ENCODE measurements at places on chromosomes 5 and 9.

- no peak for DNase-seq
These were observed 117.8 kb upstream of the PTCH1 start for GRCh38 chr9:95634536-95634935.

- DNase-seq: no peak
These were observed 19.1 kb downstream of the HMCN2 start for GRCh38 chr9:130284690-130285089.

DNA sequence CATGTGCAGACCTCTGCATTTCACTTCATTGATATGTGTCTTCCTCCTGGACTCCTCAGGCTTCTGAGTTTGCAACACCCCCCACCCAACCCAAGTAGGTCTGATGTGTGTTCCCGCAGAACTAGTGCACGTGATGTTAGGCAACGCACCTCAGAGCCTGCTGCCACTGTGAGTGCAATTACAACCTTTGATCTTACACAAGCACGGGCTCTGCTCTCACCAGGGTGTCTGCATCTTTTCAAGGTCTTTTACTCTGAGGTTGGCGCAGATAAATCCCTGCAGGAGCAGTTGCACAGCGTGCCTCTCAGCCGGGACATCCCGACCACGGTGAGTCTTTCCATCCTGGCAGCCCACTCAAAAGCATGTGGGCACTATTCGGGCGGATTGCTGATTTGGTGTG lies 80.1 kb downstream of the EGFLAM start:
- no peak for DNase-seq

GRCh38 chr9:90307167-90307833 lies 335.3 kb downstream of the DIRAS2 start:
- no peak for DNase-seq

- DNase-seq: no peak
These were observed 4.9 kb downstream of the HSPB3 start for GRCh38 chr5:54460181-54460919.

- DNase-seq: no peak
These were observed 78.2 kb downstream of the C9orf50 start for GRCh38 chr9:129542741-129543140.

DNA sequence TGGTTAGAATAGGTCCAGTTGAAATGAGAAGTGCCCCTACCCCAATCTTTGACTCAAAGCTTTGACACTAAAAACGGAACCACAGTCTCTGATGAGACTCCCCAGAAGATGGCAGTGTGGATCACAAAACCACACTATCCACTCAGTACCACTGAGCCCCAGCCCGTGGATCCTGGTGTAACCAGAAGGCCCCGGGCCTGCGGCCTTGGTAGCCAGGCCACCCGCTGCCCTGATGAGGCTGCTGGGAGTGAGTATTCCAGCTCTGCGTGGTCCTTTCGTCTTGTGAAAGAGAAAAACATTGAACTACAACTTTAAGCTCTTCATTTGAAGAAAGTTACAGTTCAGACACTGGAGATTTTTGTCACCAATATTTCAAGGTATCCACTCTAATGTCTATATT lies 42.2 kb upstream of the FBP1 start:
- DNase-seq: peak; percentile 18

DNA sequence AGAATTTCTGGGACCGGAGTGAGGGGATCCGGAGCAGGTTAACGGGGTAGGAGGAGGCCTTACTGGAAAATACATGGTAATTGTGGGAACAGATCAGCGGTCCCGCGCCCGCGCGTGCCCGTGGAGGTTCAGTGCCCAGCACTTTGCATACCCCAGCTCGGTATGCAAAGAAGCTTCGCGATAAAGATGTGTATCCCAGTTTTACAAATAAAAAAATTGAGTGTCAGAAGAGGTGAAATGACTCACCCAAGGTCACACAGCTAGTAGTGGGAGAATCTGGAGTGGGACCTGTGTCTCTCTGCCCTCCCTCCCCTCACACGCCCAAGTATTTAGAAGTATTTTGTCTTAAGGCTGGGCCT lies 967 bp downstream of the NEURL1B start:
- no peak for DNase-seq

DNA sequence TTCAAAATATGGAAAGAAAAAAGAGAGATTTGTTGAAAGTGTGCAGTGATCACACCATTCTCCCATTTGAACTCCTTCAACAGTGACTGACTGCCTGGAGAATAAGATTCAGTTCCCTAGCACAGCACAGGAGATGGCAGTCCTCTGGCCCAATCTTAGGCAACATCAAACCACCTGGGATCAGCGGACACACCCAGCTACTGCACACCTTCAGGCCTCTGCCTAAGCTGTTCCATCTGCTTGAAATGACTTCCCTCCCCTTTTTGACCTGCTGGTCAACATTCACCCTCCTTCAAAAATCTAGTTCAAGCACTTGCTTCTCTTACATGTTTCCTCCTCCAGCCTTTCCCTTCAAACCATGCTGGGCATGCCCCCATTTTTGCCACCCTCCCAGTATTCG lies 4.5 kb downstream of the MAPK9 start:
- DNase-seq: no peak

DNA sequence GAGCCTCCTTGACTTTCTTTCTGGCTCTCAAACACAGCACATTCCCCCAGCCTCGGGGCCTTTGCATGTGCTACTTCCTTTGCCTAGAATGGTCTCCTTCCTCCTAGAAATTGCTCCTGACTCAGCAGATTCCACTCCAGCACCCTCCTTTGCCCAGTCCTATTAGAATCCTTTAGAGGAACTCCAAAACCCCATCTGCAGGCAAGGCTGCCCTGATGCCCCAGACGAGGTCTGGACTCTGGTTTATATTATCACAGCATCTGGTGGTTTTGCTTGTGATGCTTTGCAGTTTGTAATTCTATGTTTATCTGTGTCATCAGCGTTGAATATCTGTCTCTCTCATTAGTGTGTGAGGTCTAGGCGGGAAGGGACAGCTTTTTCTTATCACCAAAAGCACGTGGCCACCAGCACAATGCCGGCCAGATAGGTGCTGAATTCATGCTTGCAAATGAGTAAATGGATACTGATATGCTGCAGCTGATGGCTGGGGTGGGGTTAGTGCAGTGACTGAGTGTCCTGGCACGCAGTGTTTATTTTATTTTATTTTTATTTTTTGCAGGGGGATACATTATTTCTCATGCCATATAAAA lies 30.0 kb upstream of the ANKH start:
- DNase-seq: no peak

GRCh38 chr5:62082370-62082801 lies 223.6 kb upstream of the KIF2A start:
- DNase-seq: no peak
